SJSA1 (cell line): ENCODE measurements at places on chromosomes 3 and 15. TPM values are rescaled to one million over a fixed set of nuclear protein-coding genes. Genes with fewer than 3 reads are reported as not detected.

DNA sequence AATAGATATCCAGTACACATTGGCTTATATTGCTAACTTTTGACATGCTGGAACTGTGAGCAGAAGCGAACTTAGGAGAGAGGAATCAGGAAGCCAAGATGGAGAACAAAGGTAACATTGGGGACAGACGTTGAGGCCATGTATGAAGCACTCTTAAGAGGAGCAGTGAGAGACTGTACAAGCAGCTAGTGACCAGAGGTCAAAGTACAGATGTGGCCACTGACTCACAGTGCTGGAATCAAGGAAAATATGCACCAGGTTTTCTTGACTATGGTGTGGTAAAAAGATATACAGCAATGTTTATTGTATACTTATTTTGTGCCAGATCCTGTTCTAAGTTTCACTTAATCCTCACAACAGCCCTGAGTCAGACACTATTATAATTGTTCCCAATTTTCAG, 2.0 kb upstream of the IL20RB start:
- peak; percentile 74 for DNase-seq

GRCh38 chr3:172476347-172476746, 28.1 kb upstream of the GHSR start:
- DNase-seq = no peak

- no peak for DNase-seq
Measured at GRCh38 chr15:60548101-60548500, 69.2 kb upstream of the ICE2 start.

GRCh38 chr3:468172-468571, 271.6 kb downstream of the CHL1 start:
- no peak for DNase-seq

Gene CLDN1
- 1.5 and 2.4 TPM in 2 replicates for total RNA-seq

DNA sequence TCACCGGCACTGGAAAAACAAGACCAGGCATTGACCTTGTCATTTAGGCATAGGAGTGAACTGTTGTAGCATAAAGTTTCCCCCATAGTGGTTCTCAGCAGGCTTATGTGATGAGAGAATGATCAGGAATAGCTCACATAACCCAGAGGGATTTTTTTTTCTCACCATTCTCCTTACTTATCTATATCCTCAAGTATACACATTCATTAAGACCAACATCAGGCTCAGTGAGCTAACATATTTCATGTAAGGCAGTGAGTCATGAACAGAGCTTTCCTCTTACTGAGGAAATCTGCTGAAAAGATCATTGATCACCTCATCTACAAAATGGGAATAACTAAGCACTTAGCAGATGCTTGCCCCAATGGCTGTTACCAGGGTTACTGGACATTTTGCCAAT, 396.6 kb upstream of the TMCO5A start:
- no peak for DNase-seq

Gene REC114
- not detected in 2 replicates for total RNA-seq

DNA sequence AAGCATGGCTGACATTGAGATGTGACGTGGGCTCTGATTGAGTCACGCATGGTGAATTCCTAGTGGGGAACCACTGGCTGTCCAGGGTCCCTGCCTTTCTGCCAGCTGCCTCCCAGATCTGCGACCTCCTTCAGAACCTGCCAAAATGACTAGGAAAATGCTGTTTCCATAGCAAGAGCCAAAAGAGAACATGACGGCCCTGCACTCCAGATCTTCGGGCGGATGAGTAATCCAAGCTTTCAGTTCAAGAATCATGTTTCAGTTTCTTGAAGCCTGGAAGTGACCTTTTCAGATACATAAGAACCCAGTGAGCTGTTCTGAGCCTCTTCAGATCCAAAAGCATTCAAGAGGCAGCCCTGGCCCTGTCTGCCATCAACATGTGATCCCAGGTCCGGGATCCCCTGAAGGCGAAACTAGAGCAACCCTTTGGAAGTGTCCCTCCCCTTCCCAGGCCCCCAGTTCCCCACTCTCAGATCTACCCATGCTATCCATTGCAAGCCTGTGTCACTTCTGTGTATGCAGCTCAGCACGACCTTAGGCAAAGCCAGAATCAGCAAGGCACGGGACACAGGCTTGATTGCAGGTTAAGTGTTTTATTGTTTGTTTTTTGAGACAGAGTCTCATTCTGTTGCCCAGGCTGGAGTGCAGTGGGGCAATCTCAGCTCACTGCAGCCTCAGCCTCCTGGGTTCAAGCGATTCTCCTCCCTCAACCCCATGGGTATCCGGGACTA, 19.7 kb downstream of the ANKRD63 start:
- no peak for DNase-seq

DNA sequence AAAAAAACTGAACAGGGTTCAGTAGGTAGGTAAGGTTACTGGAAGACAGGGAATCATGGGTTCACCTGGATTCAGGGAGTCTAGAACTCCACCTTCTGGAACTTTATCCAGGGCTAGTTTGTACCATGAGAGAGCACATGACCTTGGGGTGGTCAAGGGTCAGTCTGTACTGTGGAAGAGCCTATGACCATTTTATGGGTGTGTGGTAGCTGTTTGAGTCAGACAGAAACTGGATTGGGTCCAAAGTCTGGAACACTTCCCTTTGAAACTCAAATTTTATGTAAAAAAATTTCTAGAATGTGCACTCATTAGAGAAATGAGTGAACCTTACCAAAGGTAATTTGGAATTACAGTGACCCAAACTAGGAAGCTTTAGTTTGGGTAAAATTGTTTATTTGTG, 486.0 kb upstream of the AGTR1 start:
- no peak for DNase-seq

Gene TBCCD1
- 9.6 and 12.2 TPM in 2 replicates for total RNA-seq

- DNase-seq = no peak
Measured at GRCh38 chr3:26558257-26558656, 64.3 kb upstream of the LRRC3B start.

DNA sequence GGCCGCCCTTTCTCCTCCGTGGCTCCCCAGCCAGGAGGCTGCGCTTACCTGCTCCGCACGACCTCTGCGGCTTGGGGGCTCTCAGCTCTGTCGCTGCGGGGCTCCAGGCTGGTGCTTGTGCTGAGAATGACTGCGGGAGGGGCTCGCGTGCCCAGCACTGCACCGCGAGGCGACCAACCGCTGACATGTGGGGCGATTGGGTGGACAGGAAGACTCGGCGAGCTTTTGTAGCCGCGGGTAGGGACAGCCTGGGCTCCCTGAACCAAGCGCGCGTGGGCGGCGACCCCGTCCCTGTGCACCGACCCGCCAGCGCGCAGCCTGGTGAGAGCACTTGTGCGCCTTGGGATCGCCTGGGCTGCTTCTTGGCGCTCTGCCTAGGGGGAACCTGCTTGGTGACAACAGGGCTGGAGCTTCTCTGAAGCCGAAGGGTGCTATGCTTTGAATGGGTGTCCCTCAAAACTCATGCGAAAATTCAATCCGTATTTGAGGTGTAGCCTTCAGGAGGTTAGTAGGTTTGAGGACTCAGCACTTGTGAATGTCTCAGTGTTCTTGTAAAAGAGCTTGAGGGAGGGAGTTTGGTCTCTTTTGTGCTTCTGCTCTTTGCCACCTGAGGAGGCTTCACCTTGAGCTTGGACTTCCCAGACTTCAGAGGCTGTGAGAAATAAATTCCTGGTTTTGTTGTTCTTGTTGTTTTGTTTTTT, 50.4 kb downstream of the IL12A start:
- DNase-seq = no peak

Gene DPPA4
- total RNA-seq = not detected in 2 replicates
